ENCODE measurements at places on chromosomes 1 and 21.
A peak's percentile ranks its signal among the peaks of the same experiment; 100 is the strongest.

DNA sequence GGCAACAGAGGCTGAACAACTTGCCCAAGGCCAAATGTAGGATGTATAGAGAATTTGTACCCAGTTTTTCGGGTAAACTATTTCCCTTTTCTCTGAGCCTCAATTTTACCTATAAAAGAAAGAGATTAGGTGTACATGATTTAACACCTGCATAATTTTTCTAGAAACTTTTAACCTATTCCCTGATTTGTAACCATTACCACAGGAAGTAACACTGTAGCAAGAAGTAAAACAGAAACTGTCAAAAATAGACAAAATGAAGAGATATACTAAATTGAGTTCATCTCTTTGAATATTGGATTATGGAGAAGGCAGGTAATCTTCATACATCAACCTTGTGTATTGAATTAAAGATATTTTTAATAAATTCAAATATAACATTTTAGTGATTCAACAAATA, 136.2 kb downstream of the ZC3H11B start:
- no peak for DNase-seq

DNA sequence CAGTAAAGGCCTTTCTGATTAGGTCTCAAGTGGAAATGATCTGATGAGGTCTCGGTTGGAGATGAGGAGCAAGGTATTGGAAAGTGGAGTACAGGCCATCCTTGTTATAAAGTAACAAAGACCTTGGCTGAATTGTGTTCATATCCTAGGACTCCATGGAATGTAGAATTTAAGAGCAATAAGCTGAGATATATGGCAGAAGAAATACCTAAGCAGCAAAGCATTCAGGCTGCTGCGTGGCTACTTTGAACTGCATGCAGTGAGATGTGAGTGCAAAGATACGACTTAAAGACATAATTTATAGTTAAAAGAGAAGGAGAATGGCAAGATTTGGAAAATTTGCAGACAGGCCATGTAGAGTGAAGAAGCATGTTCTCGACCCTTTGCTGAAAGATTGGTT, 11.2 kb upstream of the XPR1 start:
- DNase-seq = no peak

DNA sequence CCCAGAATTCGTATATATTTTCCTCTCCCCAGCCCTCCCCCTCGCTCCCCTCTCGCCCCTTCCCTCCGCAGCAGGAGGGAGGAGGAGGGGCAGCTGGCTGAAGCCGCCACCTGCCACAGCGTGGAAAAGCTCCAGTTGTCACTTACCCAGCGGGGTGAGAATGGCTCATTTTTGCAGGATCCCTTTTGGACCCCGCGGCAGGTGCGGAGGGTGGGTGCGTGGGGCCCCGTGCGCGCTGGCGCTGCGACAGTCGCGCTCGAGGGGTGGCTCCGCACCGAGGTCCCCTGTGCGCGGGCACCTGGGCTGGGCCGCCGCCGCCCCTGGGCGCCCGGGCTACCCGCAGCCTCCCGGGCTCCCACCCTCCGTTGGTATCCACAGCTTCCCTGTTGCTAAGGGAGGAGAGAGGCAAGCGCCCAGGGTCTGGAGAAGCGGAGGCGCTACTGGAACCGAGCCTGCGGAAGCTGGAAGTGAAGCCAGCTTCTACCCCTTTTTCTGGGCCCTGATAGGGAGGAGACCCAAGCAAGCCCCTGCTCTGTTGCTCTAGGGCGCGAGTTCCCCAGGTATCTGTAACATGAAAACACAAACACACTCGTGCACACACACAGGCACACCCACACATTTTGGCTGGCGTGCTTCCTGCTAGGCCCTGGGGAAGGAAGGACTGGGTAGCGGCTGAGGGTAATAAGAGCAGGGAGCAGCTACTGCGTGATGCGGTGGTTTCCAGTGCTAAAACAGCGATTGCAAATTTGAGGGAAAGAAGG, at the start of gene ERICH3:
Gene ERICH3 (minus strand): TSS at position 442 of the 761 bp plus-strand sequence. CDS start 273 bp downstream, at position 169.
- DNase-seq = peak; percentile 74

- no peak for DNase-seq
Observed at GRCh38 chr1:37125295-37125694, 91.0 kb upstream of the GRIK3 start.

DNA sequence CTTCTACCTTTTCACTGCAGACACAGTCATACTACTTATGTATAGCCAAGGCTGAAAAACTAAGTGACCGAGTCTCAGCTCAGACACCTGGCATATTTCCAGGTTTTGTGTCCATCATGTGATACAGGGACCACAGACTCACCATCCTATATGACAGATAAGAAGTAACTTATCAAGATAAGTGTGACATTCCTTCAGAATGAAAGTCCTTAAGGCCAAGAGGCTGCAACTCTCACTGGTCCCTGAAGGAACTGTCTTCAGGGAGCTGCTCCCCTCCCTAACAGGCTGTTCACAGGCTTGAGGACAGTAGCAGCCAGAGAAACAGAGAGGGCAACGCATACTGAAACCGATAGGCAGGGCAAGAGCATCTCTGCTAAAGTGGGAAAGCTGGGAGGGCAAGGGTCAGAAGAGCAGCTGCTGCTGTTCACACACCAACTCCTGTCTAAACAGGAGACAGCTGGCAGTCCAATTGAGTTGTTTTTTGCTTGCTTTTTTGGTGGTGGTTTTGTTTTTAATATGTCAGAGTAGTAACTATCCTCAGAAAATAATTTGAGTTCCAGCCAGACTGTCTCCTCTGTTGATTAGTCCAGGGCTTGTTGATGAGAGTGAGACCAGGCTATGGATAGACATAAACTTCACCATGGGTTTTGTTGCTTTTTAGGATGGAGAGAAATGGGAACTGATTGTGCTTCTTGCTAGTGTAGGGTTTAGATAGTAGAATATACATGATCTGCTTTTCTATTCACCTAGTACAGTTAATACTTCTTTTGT, 67.7 kb downstream of the MACF1 start:
- peak; percentile 73 for DNase-seq

DNA sequence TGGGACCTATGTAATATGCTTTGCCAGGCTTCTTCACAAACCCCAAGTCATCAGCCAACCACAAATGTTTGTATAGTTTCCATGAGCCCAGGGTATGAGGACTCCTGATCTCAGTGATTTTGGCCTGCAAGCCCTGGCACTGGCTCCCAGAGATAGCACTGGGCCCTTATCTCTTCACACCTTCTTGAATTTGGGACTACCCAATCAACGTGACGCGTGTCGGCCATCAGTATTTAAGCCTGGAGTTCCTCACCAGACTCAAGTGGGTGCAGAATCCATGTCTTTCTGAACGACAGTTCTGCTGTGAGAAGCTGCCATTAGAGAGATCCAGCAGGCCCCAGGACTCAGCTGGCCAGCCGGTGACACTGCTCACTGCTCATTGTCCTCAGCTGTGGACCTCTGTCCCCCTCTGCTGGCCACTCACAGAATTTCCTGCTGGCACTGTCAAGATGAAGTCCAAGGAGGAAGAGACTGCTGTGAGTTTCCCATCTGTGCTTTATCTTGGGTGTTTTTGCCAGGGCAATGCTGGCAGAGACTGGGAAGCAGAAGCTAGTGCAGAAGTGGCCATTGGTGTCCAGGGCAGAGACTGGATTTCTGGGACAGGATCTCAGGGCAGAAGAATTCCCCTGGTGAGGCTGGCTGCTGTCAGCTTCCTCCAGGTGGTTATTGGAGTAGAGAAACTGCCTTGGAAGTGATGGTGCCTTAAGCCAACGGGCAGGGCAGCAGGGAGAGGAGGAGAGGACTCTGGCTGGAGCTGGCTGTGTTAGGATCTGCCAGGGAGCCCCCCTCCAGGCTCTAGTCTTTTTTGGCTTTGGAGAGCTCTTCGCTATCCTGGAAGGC, 28.4 kb downstream of the TMCC2 start:
- peak; percentile 98 for DNase-seq

- DNase-seq = no peak
Observed at GRCh38 chr1:91763252-91763651, 122.7 kb downstream of the TGFBR3 start.

GRCh38 chr1:171645553-171646248, 6.8 kb downstream of the MYOC start:
- peak; percentile 99 for DNase-seq

DNA sequence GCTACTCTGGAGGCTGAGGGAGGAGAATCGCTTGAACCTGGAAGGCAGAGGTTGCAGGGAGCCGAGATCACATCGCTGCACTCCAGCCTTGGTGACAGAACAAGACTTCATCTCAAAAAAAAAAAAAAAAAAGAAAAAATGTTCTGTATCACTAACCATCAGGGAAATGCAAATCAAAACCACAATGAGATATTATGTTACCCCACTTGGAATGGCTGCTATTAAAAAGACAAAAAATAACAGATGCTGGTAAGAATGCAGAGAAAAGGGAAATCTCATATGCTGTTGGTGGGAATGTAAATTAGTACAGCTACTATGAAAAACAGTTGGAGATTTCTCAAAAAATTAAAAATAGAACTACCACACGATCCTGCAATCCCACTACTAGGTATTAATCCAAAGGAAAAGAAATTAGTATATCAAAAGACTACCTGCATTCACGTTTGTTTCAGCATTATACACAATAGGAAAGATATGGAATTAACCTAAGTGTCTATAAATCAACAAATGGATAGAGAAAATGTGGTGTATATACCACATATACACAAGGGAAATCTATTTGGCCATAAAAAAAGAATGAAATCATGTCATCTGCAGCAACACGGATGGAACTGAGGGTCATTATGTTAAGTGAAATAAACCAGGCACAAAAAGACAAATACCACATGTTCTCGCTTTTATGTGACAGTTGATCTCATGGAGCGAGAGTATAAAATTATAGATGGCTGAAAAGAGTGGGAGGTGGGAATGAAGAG, 62.6 kb downstream of the ABL2 start:
- DNase-seq = no peak

DNA sequence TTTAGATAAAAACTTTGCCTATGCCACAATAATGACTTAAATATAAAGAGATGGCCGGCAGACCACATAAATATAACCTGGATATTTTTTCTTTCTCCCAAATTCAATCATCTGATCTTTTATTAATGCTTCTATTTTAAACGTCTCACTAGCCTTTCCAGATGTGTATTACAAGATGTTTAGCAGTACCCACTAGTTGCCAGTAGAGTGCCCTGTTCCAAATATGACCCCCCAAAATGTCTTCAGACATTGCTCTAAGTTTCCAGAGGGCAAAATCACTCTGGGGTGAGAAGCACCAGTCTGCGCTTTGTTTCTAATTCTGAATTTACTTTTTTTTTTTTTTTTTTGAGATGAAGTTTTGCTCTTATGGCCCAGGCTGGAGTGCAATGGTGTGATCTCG, 268.1 kb downstream of the GRIK1 start:
- DNase-seq = no peak

DNA sequence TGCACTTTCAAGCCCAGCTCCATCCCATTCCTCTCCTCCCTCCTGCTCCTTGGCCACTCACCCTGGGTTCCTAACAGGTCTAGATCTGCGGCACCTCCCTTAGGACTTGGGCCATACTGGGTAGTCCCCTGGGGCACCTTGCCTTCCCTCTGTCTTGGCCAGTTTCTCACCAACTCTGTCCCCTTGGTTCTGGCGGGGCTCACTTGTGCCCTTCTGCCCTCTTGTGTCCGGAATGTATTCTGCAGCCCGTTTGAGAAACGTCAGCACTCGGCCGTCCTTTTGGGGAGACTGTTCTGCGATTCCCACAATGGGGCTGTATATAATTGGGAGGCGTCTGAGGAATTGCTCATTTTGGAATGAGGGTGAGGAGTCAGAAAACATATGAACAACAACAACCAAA, 162.4 kb downstream of the ZSCAN20 start:
- peak; percentile 33 for DNase-seq

DNA sequence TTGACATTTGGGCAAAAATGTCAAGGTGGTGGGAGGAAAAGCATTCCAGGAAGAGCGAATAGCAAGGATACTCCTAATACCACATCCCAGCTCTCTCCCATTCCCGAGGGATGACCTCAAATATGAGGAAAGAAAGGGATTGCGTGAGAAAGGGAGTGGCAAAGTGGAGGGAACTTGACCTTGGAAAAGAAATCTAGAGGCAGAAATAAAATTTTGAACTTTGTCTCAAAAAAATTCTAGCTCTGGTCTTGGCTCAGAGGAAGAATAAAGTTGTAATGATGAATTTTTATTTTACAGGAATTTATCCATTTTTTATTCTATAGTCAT, 127.8 kb downstream of the TBX19 start:
- no peak for DNase-seq

DNA sequence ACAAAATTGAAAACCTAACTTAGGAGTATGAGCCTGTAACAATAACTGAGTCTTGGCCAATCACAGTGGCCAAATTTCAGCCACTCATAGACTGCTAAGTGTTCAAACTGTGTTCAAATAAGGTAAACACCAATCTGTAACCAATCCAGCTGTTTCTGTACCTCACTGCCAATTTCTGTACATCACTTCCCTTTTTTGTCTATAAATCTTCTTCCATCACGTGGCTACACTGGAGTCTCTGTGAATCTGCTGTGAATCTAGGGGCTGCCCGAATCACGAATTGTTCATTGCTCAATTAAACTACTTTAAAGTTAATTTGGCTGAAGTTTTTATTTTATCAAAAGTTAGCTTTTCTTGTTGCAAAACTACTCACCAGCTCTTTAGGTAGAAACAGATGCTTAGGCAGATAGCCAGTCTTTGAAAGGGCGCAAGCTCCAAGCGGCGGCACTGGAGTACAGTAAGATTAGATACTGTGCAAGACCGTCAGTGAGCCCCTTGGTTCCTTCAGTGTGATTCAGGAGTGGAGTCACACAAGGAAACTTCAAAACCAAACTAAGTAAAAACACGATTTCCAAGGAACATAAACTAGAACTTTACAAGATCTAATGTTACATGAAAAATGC, 43.2 kb upstream of the ADGRL2 start:
- no peak for DNase-seq

DNA sequence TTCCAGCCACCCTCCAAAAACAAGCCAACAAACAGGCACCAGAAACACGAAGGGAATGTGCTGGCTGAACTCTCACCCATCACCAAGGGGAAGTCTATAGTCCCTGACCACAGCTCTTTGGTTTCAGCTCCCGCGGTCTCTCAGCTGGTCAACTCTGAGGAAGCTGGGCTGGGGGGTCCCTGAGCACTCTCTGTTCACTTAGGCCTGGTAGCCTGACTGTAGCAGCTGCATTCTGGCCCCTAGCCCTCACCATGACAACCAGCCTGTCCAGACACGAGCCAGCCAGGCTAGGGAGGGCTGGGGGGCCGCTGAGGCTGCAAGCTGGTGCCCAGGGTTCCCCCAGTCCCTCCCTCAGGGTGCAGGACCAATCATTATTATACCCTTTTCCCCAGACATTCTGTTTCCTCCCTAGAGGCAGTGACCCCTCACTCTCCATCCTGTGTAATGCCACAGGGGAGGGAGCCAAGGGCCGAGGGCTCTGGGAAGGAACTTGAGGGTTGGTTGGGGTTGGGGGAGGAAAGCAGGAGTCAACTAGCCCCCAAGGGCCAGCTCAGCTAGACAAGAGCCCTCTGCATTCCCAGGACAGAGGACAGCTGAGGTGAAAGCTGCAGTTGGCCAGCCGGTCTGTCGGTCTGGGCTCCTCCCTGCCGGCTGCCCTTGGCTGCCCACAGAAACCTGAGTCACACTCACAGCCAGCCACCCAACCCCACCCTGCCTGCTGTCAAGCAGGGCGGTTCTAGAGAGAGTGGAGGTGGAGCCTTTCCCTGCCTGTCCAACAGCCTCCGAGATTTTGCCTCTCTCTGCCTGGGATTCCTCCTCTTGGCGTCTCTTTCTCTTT, 1.2 kb upstream of the TRAPPC3 start:
- DNase-seq = peak; percentile 98

- no peak for DNase-seq
Observed at GRCh38 chr1:119139403-119139802, 1.1 kb downstream of the WARS2 start.

Measured in cerebellar cortex (tissue), 1 donor.